ENCODE measurements at places on chromosomes 12 and 14.

DNA sequence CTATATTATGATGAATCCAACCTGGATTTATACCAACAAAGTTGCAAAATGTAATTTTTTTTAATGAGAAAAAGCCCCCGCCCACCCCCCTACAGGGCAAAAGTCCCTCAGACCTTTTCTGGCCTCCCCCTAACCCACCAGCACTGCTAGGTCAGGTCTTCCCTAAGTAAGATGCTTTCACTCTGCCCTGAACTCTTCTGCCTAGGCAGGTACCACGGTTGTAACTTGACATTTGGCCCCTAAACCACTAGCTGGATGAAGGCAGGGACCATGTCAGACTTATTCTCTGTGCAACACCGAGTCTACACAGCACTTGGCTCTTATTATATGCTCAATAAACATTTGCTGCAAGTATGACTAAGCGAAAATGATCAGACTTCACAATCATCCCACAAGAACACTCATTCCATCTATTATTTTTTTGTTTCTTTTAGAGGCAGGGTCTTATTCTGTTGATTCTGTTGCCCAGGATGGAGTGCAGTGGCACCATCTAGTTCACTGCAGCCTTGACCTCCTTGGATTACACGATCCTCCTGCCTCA is 63.2 kb downstream of the SPRING1 start:
- no peak for DNase-seq

- no peak for DNase-seq
These were observed 73.0 kb upstream of the ATF1 start for GRCh38 chr12:50690925-50691324.

- no peak for DNase-seq
These were observed 7.4 kb upstream of the CD9 start for GRCh38 chr12:6192604-6193380.

GRCh38 chr12:81231574-81232368 is 153.9 kb downstream of the ACSS3 start:
- no peak for DNase-seq

Measured in HL-60 (cell line).